ENCODE measurements at places on chromosomes 5 and 9.

GRCh38 chr5:67986761-67987160 lies 228.8 kb upstream of the PIK3R1 start:
- DNase-seq: no peak

GRCh38 chr5:156647034-156647451 lies 203.1 kb upstream of the PPP1R2B start:
- no peak for DNase-seq

GRCh38 chr9:123365287-123365880 lies 9.4 kb downstream of the CRB2 start:
- DNase-seq: no peak

DNA sequence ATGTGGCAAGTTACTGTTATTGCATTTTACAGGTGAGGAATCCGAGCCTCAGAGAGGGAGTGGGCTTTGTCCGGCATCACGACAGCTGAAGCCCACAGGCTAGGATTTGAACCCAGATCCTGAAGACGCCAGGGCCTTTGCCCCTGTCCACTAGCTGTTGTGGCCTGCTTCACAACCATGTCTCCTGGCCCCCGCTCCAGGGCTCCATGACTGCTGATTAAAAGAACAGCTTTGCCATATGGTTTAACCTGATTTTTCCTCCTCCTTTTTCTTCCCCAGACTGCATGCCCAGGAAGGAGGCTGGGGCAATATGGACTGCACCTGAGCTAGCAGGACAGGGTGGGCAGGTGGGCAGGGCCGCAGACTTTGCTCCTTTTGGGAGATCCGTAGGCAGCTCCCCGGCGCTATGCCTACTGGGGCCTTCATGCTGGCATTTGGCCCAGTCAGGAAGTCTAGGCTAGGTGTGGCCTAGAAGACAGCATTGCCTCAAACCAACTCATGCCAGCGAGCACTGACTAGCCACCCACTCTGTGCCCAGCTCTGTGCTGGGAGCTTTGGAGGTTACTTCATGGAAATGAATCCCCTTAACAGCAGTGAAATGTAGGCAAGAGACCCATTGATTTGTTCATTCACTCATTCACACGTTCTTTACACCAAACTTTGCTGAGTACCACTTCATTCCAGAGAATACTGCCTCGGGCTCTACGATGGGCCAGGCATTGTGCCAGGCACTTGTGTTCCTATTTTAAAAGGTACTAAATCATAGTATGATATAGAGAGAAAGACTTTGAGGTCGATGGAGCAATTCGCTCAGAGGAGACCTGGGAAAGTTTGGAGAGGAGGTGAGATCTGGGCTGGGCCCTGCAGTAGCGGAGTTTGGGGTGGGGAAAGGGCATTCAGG lies 94.3 kb upstream of the CPEB4 start:
- DNase-seq: no peak

DNA sequence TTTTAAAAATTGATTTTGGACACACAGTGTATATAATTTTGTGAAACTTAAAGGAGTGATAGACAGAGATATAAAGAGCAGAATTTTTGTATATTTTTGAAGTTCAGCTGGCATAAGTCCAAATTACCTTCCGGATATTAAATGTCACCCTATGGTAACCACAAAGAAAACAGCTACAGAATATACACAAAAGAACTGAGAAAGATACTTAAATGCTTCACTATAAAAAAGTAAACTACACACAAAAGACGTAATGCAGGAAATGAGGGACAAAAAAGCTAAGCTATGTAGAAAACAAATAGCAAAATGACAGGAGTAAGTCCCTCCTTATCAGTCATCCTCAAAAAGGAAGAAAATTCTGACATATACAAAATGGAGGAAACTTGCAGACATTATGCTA lies 29.4 kb downstream of the HACD4 start:
- no peak for DNase-seq

DNA sequence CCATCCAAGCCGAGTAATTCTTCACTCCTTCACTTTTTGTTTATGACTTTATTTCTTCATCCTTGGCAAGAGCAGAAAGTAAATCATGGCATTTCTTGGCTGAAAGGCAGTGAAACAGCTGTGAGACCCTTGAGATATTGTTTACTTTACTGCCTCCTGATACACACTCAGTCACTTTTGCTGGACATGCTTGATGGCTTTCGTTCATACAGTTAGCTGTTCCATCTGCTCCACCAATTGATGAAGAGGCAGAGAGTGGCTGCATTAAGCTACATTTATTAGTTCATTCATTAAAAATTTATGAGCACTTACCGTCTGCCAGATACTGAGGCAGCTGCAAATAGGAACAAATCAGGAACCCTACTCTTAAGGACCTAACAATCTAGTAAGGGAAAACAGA lies 184.4 kb upstream of the OR13F1 start:
- DNase-seq: no peak

- no peak for DNase-seq
These were observed 20.7 kb upstream of the STARD4 start for GRCh38 chr5:111532886-111533582.

DNA sequence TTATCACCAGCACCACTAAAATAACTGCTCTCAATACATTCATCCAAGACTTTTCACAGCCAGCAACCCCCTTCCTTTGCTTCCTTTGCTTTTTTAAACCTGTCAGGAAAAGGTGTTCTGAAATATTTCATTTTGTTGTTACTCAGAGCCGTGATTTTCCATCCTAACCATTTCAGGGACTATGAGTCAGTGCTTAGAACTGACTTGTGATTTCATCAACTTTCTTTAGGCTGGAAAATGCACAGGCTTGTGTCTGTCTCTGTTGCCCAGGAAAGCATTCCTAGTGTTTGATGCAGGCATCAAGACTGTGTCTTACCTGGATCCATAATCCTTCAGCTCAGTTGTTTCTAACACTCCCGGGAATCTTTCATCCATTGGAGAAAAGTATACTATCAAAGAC lies 805.6 kb downstream of the BRINP1 start:
- DNase-seq: no peak

GRCh38 chr5:116272281-116272941 lies 187.6 kb downstream of the COMMD10 start:
- no peak for DNase-seq

GRCh38 chr9:132184124-132184523 lies 22.3 kb downstream of the NTNG2 start:
- DNase-seq: no peak

DNA sequence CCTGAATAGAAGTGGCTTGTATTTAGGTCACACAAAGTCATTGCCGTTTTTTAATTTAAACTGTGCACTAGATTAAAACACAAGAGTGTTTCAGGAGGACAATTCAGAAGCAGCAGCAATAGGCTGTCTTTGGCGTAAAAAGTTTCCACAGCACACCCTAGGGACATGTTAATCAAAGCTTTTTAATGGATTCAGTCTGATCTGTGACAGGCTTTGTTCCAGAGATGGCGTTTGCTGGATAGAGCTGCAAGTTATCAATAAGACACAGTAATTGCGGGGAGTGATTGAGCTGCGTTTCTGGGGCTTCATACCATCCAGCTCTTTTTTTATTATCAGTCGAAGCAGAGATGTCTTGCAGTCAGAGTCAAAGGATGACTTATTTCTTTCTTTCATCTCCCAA lies 300.3 kb downstream of the ZNF608 start:
- DNase-seq: no peak

- no peak for DNase-seq
These were observed 59.5 kb downstream of the MUSK start for GRCh38 chr9:110728058-110728457.

DNA sequence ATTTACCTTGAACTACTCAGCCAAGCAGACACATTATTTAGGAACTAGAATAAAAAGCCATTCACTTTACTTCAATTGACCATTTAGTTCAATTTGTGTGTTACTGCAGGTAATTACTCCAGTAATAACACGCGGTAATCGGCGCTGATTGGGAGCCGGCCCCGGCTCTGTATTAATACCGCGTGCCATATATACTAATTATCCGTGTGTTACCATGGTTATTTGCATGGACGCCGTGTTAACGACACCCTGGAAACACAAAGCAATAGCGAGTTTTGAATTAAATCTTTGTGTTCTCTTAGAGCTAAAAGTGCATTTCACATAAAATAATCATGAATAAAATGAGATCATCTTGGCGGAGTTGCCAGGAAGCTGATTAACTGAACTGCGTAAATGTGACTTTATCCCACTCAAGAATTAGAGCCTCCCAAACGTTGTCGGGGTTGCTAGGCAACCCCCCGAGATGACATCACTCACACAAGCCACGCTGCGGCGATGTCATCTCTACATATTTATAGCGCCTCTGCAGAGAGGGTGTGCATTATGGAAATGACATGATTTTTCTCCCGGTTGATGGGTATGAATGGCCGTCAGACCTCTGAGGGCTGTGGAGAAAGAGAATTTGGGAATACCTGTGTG lies 41.4 kb upstream of the RNU6ATAC start:
- DNase-seq: no peak

DNA sequence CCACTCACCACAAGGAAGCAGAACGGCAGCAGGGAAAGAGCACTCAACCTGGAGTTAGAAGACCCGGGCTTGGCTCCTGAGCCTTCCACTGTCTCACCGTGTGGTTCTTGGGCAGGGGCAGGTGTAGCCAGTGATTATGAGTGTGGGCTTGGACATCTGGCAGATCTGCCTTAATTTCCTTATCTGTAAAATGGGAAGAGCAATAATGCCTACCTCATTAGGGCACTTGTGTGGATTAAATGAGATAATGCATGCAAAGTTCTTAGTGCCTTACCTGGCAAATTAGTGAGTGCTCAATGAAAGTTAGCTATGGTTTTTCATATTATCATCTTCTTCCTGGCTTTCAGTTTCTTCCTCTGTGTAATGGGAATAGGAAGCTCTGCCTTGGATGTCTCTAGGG lies 28.1 kb upstream of the COL15A1 start:
- no peak for DNase-seq

GRCh38 chr5:178241231-178241663 lies 8.6 kb upstream of the PHYKPL start:
- no peak for DNase-seq

DNA sequence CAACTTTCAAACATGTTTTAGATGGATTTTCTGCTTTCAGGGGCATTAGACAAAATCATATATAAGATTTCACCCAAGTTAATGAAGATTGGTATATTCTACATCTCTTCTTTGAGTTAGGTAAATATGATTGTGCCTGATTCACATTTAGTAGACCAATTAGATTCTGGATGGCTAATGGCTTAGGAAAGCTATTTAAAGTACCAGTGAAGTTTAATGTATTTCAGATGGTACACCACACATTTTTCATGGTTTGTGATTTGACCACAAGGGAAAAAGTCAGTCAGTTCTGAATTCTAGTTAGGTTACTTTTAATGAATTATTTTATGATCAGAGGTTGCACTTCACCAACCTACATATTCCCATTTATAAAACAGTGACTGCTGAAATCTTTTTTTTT lies 409.7 kb downstream of the ADGRV1 start:
- DNase-seq: no peak

DNA sequence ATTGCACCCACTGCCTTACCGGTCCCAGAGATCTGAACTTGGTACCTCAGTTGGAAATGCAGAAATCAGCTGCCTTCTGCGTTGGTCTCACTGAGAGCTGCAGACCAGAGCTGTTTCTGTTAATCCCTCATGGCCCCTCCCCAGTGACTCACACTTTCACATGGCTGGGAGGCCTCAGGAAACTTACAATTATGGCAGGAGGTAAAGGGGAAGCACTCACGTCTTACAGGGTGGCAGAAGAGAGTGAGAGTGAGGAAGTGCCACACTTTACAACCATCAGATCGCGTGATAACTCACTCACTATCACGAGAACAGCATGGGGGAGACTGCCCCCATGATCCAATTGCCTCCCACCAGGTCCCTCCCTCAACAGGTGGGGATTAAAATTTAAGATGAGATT lies 648.5 kb downstream of the MTRR start:
- no peak for DNase-seq

- no peak for DNase-seq
These were observed 145.8 kb downstream of the TMEM232 start for GRCh38 chr5:110580625-110581024.

DNA sequence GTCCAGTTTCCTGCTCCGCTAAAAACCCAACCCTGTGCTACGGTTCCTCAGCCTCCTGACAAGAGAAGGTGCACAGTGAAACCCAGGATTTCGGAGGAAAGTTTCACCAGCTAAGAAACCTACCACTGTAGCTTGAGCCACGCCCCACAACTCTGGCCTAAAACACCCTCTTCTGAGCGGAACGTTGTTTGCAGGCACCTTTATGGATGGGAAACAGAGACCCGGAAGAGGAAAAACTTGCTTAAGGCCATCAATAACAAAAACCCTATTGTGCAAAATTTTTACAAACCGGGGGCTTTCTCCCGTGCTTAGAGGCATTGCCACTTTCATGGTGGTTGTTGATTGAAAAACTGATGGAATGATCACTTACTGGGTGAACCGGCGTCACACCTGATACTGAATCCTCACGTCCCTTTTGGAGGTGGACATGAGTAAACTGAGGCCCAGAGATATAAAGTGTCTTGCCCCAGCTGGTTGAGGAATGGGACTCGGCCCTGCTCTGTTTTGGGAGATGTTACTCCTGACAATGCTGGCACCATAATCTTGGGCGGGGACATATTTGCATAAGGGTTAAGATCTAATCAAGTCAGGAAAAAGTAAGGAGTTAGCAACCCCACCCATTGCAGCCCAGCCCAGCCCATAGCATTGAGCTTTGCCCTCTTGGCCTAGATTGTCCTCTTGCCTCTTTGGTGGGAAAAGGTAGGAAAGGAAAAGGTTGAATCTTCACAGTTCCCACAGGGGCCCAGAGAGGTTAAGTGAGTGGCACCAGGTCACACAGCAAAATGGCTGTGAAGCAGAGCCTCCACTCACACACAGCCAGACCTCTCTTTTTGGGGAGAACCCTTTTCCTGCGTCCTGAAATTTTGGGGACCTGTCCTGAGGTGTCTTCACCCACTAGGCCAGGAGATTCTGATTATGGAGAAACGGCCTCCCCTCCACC lies 23.2 kb upstream of the PTGS1 start:
- no peak for DNase-seq
